Right cardiac atrium (tissue), 5 donors: ENCODE measurements at places on chromosomes 13 and 19. TPM values are rescaled to one million over a fixed set of nuclear protein-coding genes. Genes with fewer than 3 reads are reported as not detected.

GRCh38 chr19:30780032-30780431 is 407.8 kb downstream of the ZNF536 start:
- no peak for DNase-seq

Gene SIGLEC9
- 1.2 TPM for polyA plus RNA-seq

Gene NUMBL
- 12.4 TPM for polyA plus RNA-seq

GRCh38 chr13:95457294-95457693 is 95.2 kb upstream of the CLDN10 start:
- no peak for DNase-seq

Gene ZFP30
- polyA plus RNA-seq: 3.5 TPM

Gene LINGO3
- not detected for polyA plus RNA-seq
